Activated CD4-positive, alpha-beta T cell treated with anti-CD3 and anti-CD28 coated beads, Interleukin-2, amount 10 ng/mL, durations not matched to agents 7 days and 5 days (primary cell): ENCODE measurements at places on chromosomes 11 and 22. TPM values are rescaled to one million over a fixed set of nuclear protein-coding genes. Genes with fewer than 3 reads are reported as not detected.

GRCh38 chr22:46795140-46795539 is 32.7 kb downstream of the TBC1D22A start:
- H3K36me3 ChIP-seq: peaks cover 54% of the 10 kb centered on the region
- peaks cover 37% of the 10 kb centered on the region for H3K4me1 ChIP-seq
- H3K27ac ChIP-seq: peak overlapping the region; percentile 57
- no peak overlapping the region for H3K4me3 ChIP-seq

DNA sequence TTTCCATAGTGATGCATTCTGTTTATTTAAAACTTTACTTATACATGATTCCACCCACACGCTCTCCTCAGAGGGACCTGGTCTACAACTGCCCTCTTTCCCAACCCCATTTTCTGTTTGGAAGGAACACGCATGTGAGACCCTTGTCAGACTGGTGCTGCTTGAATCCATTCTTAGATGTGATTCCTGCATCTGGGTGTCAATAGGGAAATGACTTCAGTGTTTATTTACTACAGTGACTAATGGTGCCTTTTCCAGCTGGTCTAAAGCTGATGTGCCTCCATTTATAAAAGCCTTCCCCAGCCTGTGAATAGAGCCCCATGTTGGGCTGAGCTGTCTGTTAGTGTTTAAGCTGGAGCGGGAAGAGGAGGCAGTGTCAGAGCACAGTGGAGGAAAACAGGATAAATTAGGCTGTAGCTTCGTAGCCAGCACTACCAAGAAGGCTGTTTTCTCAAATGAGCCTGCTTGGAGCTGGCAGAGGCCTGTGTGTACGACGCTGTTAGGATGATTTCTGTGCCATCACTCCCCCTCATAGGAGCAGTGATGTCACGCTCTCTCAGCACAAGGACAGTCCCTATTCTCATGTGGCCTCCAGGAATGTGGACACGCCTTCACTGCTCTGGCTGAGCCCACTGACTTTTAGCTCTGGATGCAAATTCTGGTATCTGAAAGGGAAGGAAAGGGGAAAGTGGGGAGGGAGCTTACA is 18.9 kb upstream of the C11orf96 start:
- no peak for DNase-seq
- peaks cover 21% of the 10 kb centered on the region for H3K36me3 ChIP-seq
- peaks cover 16% of the 10 kb centered on the region for H3K4me1 ChIP-seq

GRCh38 chr11:132456751-132457328 is 1075.5 kb downstream of the OPCML start:
- DNase-seq: no peak
- H3K27ac ChIP-seq: no peak overlapping the region
- H3K4me3 ChIP-seq: no peak overlapping the region
- no peaks in the 10 kb centered on the region for H3K36me3 ChIP-seq
- no peaks in the 10 kb centered on the region for H3K27me3 ChIP-seq

DNA sequence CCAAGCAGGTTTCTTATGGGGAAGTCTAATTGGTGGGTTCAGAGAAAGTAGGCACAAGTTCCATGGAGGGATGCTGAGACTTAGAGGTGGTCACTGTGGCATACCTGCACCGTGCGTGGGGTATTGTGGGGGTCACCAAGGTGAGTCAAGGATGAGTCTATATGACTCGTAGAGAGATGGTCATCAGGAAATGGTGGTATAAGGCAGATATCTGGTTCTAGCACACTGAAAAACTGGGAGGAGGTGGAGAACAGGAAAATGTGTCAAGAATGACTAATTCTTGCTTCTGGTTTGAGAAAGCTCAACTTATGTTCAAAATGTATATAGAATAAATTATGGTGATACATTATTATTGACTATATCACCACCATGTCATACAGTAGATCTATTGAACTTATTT is 258.1 kb downstream of the RAB38 start:
- no peak overlapping the region for H3K27ac ChIP-seq
- H3K36me3 ChIP-seq: no peaks in the 10 kb centered on the region
- no peak for DNase-seq
- H3K4me3 ChIP-seq: no peak overlapping the region
- no peaks in the 10 kb centered on the region for H3K27me3 ChIP-seq

GRCh38 chr22:49139492-49140151 is 688.1 kb downstream of the BRD1 start:
- H3K27ac ChIP-seq: no peak overlapping the region
- no peaks in the 10 kb centered on the region for H3K36me3 ChIP-seq
- H3K4me3 ChIP-seq: no peak overlapping the region

DNA sequence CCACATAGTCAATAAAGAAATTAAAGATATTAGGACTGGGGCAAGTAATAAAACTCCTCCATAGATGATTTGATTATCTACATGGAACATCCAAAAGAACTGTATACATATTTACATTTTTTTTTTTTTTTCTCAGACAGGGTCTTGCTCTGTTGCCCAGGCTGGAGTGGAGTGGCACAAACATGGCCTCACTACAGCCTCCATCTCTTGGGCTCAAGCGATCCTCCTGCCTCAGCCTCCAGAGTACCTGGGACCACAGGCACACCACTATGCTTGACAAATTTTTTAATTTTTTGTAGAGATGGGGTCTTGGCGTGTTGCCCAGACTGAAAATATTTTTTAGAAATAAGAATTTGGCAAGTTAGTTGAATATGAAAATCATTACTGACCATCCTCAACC is 24.7 kb downstream of the REXO2 start:
- H3K27me3 ChIP-seq: no peaks in the 10 kb centered on the region
- no peak for DNase-seq
- no peaks in the 10 kb centered on the region for H3K4me1 ChIP-seq
- no peak overlapping the region for H3K4me3 ChIP-seq

GRCh38 chr11:1082728-1083620 is 8.3 kb downstream of the MUC2 start:
- DNase-seq: no peak
- H3K4me3 ChIP-seq: no peak overlapping the region
- H3K27me3 ChIP-seq: no peaks in the 10 kb centered on the region
- H3K27ac ChIP-seq: no peak overlapping the region

- peaks cover 19% of the 10 kb centered on the region for H3K36me3 ChIP-seq
- H3K27me3 ChIP-seq: no peaks in the 10 kb centered on the region
- DNase-seq: no peak
- peak overlapping the region; percentile 93 for H3K4me3 ChIP-seq
- peaks cover 53% of the 10 kb centered on the region for H3K4me1 ChIP-seq
Measured at GRCh38 chr11:93662175-93662570, 691 bp downstream of the CEP295 start.

GRCh38 chr11:75563978-75564552 is 2.0 kb downstream of the SERPINH1 start:
- H3K4me1 ChIP-seq: peaks cover 47% of the 10 kb centered on the region
- H3K4me3 ChIP-seq: peak overlapping the region; percentile 94
- H3K36me3 ChIP-seq: peaks cover 3% of the 10 kb centered on the region
- H3K27ac ChIP-seq: peak overlapping the region; percentile 96
- H3K27me3 ChIP-seq: no peaks in the 10 kb centered on the region

GRCh38 chr11:116644201-116644940 is 128.4 kb downstream of the BUD13 start:
- no peaks in the 10 kb centered on the region for H3K36me3 ChIP-seq
- no peak overlapping the region for H3K4me3 ChIP-seq
- H3K4me1 ChIP-seq: no peaks in the 10 kb centered on the region
- DNase-seq: no peak

GRCh38 chr22:32570501-32570900 is 95.9 kb downstream of the FBXO7 start:
- H3K27ac ChIP-seq: no peak overlapping the region
- no peak for DNase-seq
- peaks cover 6% of the 10 kb centered on the region for H3K27me3 ChIP-seq
- no peak overlapping the region for H3K4me3 ChIP-seq
- H3K4me1 ChIP-seq: peaks cover 3% of the 10 kb centered on the region
- no peaks in the 10 kb centered on the region for H3K36me3 ChIP-seq

- no peak for DNase-seq
- no peak overlapping the region for H3K27ac ChIP-seq
- no peaks in the 10 kb centered on the region for H3K36me3 ChIP-seq
- H3K4me1 ChIP-seq: no peaks in the 10 kb centered on the region
Measured at GRCh38 chr11:14022821-14023220, 60.3 kb downstream of the SPON1 start.

DNA sequence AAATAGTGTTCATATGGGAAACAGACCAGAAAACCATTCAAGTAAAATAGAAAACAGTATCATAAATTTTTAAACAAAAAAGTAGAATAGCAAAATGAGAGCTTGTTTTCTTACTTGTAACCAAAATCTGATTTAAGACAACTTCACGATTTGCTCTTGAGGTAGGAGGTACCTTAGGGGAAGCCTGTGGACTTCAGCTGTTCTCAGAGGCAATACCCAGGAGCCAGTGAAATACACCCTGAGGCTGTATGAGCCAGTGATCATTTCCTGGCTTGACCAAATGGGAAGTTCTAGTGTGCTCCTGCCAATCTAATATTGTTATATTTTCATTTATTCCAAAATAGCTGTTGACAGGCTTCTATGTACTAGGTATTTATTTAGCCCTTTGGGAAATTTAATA is 104.8 kb downstream of the ARHGAP42 start:
- H3K27me3 ChIP-seq: no peaks in the 10 kb centered on the region
- no peak overlapping the region for H3K27ac ChIP-seq
- H3K4me1 ChIP-seq: no peaks in the 10 kb centered on the region
- DNase-seq: no peak

OR52A1 gene
- total RNA-seq: not detected

PATE2 gene
- total RNA-seq: 0.20 TPM

GNAZ gene
- total RNA-seq: 0.35 TPM

GDPD4 gene
- total RNA-seq: not detected

KCNE3 gene
- total RNA-seq: not detected

ARL2 gene
- total RNA-seq: 62.4 TPM
